ENCODE measurements at places on chromosomes 3 and 15.
A peak's percentile ranks its signal among the peaks of the same experiment; 100 is the strongest.

DNA sequence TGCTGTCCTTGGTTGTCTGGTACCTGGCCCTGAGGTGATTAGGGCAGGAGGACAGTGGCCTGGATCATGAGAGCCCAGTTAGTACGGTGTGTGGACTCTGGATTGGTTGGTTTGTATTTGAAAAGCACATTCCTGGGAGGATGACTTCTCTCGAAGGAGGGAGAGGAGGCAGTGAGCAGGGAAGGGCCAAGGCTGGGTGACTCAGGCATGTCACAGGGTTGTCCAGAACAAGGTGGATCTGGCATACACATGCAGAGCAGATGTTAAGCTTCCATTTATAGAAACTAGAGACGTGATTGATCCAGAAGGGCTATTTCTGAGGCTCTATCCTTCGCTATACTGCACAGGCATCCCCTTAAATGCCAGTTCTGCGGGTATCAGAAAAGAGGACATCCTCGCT is 34.4 kb downstream of the FAM240A start:
- DNase-seq, result no peak

- no peak for DNase-seq
These were observed 21.9 kb downstream of the KY start for GRCh38 chr3:134628884-134629283.

DNA sequence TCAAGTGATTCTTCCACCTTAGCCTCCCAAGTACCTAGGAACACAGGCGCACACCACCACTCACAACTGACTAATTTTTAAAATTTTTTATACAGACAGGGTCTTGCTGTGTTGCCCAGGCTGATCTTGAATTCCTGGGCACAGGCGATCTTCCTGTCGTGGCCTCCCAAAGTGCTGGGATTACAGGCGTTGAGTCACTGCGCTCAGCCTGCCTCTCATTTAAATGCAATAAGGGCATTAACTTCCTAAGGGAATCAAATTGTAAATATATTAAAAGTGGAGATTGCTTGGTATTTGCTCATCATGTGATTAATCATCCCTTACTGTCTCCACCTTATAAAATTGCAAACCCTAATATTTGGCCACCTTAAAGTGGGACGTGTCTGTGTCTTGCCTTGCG is 65.2 kb downstream of the PGPEP1L start:
- no peak for DNase-seq

GRCh38 chr3:179276743-179277142 is 25.8 kb upstream of the KCNMB3 start:
- DNase-seq, result no peak

DNA sequence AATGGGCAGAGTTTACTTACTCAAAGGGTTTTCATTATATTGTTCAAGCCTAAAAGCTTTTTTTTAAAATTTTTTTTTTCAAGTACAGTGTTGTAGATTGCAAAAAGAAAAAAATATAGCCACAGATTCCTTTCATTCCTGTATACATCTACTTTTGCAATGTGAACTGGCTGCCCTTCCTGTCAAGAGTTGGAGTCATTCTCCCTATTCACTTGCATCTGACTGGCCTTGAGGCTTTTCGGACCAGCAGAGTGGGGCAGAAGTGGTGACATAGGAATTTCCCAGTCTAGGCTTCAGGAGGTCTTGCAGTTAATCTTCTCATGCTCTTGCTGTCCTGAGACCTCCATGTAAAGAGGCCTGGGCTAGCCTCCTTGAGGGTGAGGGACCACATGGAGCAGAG is 218.3 kb upstream of the CFAP20DC start:
- no peak for DNase-seq

DNA sequence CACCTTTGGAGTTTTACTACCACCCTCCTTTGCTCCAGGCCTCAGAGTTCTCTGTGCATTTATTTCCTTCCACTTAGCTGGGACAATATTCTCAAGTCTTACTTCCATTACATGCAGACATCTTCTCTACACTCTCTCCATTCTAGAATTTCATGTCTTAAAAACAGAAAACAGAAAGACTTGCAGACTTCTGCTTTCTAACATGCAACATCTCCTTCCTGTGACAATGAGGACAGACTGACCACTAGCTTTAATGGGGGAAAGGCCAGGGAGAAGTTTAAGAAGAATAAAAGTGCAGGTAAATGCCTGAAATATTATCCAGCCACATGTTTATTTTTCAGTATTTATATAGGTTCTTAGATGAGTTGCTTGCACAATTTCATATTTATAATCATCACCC is 17.1 kb upstream of the CSTA start:
- no peak for DNase-seq

DNA sequence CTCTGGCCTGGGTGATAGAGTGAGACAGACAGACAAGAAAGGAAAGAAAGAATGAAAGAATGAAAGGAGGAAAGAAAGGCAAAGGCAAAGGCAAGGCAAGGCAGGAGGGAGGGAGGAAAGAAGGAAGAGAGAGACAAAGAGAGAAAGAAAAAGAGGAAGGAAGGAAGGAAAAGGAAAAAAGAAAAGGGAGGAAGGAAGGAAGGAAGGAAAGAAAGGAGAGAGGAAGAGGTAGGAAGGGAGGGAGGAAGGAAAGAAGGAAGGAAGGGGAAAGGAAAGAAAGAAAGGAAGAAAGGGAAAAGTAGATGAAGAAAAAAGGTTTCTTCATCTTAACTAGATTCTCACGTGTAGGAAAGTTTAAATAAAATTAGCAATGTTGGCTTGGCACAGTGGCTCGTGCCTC is 142.2 kb downstream of the GREM1 start:
- no peak for DNase-seq

GRCh38 chr3:197787412-197787811 is 3.6 kb upstream of the LRCH3 start:
- peak; percentile 58 for DNase-seq

GRCh38 chr15:81558056-81558455 is 184.0 kb upstream of the TMC3 start:
- no peak for DNase-seq

GRCh38 chr3:57025237-57025636 is 35.2 kb upstream of the SPATA12 start:
- no peak for DNase-seq

DNA sequence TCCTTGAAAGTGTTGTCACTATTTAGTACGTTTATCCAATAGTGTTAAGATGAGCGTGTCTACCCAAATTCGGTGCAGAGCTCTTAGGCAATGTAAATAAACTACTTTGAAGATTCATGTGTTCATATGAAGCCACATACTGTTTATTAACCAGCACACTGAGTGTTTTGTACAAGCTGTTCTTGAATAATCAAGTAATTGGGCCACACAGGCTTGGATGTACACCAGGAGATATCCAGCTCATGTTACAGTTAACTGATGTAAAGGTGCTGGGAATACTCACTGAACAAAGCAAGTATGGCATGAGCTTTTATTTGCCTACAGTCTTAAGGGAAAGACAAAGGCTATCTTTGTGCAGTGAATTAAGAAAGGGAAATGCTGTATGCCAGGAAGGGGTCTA is 632 bp upstream of the DHX36 start:
- peak; percentile 47 for DNase-seq

DNA sequence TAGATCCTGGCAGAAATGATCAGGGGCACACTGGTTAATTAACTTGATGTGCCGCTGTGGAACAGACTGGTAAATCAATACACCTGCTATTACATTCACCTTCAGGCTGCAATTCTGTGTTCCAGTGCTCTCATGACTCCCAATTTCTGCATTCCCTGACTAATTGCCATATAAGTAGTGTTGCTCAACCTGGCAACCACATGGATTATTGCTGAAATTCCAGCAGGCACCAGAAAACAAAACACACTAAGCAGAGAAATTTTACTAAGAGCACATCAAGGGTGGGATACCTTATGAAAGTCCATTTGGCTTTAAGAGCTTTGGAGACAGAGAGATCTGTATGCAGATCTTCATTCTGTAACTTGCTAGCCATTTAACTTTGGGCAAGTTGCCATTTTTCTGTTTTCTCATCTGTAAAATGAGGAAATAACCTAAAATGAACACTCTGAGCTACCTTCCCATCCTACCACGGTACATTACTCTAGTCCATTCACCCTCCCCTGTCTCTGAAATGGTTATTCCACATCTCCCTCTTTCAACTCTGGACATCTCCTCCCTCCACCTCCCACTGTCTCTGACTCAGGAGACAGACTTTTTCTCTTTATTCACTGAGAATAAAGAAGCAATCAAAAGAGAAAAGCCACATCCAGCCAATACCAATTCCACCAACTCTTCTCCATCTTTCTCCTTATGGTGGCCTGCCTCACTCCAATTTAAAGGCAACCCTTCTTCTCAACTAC is 54.6 kb downstream of the STAC start:
- no peak for DNase-seq

GRCh38 chr15:38085114-38085513 is 150.7 kb downstream of the TMCO5A start:
- no peak for DNase-seq

DNA sequence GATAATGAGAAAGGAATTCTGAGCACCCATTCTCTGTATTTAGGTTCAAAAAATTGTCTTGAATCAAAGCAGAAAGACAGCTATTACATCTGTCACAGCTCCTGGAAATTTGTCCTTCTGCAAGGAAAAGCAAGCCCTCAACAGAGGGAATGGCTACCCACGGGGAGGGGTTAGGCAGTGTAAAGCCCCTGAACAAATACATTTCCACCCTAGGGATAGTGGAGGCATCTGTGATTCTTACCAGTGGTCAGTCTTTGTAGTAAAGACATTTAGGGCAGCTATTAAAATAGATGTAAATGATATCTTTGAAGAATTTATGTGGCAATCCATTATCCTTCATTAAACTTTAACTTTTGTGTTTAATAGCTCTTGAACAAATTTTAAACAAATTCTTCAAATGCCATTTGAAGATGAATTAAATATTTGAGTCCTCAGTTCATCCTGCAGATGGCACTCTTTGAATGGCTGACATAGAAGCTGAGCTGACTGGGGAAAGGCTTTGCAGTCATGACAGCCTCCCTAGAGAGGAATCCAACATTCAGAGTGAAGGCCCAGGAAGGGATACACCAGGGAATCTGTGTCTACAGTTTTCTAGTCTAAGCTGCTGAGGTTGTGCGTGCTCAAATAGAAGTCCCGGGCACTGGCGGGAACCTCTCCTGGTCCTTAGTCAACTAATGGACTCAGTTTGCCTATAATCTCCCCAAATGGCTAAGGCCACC is 359.7 kb upstream of the ROPN1 start:
- peak; percentile 38 for DNase-seq

DNA sequence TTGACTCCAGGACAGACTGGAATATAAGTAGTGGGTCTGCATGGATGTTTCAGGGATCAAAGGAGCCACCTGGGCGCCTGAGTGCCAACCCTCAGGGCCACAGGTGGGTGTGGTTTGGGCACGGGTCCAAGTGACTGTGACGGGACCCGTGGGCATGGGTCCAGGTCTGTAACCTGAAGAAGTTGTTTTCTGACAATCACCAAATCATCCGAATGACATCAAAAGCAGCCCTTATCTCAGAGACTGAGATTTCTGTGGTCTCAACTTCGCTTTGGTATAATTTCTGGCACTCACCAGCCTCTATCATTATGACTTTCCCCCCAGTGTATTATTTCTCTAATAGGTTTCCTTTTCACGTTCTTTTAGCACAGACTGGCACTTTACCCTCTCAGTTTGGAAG is 24.4 kb downstream of the RLBP1 start:
- no peak for DNase-seq

GRCh38 chr15:58573270-58573669 is 141.5 kb downstream of the LIPC start:
- no peak for DNase-seq

DNA sequence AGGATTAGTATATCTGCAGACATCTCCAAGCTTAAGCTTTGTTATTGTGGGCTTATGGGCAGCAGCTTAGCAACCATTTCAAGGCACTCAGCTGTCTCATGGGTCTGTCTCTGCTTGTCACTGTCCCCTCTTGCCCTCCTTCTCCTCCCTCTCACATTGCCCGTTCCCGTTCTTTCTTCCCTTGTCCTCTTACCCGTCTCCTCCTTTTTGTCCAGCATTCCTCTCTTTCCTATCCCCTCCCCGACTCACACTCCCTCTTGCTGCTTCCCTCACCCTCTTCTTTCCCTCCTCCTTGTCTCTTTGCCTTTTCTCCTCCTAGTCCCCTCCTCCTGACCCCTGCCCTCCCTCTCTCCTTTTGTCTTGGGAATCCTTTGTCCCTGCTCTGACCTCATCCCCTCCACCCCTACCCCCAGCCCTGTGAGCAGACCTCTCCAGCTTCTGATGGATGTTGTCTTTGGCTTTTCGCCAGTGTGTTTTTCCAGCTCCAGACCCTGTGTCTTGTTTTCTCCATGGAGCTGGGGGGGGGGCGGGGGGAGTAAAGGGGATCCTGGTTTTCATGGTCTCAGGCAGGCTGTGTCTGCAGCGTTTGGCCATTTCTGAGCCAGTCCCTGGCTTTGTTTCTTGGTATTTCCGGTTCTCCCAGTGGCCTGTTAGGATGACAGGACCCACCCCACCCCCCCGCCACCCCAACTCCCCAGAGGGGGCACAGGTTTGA is 47.9 kb upstream of the TRAK1 start:
- DNase-seq, result no peak

- DNase-seq, result no peak
These were observed 46.3 kb downstream of the ZBTB20 start for GRCh38 chr3:115100806-115101205.

GRCh38 chr3:195066441-195066841 is 204.5 kb downstream of the XXYLT1 start:
- DNase-seq, result no peak

DNA sequence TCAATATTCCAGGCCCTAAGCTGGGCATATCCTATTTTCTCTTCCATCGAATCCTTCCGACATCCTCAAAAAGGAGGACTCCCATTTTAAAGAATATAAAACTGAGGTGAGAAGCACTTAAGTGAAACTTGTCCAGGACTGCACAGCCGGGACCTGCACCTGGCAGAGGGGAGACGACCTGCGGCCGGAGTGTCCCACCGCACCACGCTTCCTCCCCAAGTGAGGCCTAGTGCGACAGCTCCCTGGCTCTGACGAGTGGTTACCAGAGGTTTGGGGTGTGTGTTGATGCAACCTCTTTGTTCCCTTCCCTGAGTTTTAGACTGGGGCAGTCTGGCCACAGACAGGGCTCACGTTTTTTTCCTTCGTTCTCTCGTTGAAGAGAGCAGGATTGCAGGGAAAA is 24.9 kb upstream of the ATP2B2 start:
- DNase-seq, result no peak

GRCh38 chr3:55802816-55803215 is 315.7 kb upstream of the WNT5A start:
- DNase-seq, result no peak

Measured in LNCaP clone FGC (cell line).